ENCODE measurements at places on chromosomes 4 and X.

DNA sequence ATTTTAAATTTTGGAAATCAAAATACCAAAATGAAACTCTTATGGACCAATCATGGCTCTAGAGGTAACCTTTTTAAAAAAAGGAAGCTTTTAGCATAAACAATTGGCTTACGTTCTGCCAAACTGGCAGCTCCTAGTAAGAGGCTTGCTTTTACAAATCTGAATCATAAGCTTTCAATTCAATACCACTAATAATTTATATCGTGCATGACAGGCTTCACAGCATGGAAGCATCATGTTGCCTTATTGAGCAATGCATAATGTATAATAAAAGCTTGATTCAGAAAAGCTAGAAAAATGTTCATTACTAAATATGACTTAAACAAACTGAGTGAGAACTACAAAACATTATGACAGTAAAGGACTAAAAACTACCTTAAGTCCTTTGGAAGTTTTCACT lies 280.9 kb downstream of the IQCM start:
- DNase-seq, result no peak

DNA sequence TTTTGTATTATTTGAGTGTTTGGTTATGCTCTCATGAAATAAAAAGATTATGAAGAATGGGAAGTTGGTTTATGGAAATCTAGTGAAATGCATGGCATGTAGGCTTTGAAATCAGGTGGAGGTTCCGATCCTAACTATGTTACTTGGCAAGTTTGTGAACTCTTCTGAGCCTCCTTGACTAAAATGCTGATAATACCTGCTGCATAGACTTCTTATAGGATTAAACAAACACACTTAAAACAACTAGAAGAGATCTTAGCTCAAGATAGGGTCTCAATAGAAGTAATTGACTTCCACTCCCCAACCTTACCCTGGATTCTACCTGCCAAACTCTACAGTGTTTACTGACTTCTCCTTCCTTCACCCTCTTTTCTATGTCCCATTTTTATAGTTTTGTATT lies 22.2 kb upstream of the TLR2 start:
- DNase-seq, result no peak

- DNase-seq, result peak; percentile 51
Observed at GRCh38 chrX:136209016-136209738, 42.0 kb downstream of the MAP7D3 start.

- DNase-seq, result no peak
Observed at GRCh38 chrX:115968436-115969252, 201.9 kb upstream of the AGTR2 start.

DNA sequence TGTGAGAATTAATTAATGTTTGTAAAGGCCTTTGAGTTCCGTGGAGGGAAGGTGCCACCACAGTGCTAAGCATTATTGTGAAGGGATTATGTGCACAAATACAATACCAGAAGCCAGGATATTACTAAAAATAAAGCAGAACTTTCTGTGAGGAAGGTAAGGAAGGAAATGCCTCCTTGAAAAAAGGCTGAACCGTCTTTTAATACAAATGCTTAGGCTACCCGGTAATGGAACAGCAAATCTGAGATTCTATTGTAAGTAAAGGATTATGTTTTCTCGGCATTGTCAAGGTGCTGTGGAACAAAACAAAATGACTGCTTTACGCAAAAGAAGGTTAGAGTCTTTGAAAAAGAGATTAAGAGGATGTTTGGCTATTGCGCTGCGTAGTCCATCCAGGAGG lies 57.9 kb upstream of the SPRY1 start:
- no peak for DNase-seq
